ENCODE measurements at places on chromosomes 3 and 15. TPM values are rescaled to one million over a fixed set of nuclear protein-coding genes. Genes with fewer than 3 reads are reported as not detected.

The TGM4 gene
- not detected for total RNA-seq

- no peak overlapping the region for H3K4me3 ChIP-seq
- H3K27ac ChIP-seq: no peak overlapping the region
- no peaks in the 10 kb centered on the region for H3K4me1 ChIP-seq
- no peaks in the 10 kb centered on the region for H3K36me3 ChIP-seq
- no peak for DNase-seq
Measured at GRCh38 chr3:155673421-155673820, 71.5 kb downstream of the PLCH1 start.

GRCh38 chr3:113507501-113508067, 7.4 kb downstream of the SPICE1 start:
- H3K36me3 ChIP-seq: 0 out of 2 replicates have a peak, but pooled peaks cover 4% of the 10 kb centered on the region
- H3K27me3 ChIP-seq: no peaks in the 10 kb centered on the region

The SLMAP gene
- total RNA-seq: 81.0 TPM

GRCh38 chr3:115549071-115549470, 74.2 kb upstream of the GAP43 start:
- no peaks in the 10 kb centered on the region for H3K4me1 ChIP-seq
- no peak overlapping the region for H3K4me3 ChIP-seq
- no peaks in the 10 kb centered on the region for H3K36me3 ChIP-seq

The TRPM1 gene
- not detected for total RNA-seq

The SOX14 gene
- not detected for total RNA-seq

DNA sequence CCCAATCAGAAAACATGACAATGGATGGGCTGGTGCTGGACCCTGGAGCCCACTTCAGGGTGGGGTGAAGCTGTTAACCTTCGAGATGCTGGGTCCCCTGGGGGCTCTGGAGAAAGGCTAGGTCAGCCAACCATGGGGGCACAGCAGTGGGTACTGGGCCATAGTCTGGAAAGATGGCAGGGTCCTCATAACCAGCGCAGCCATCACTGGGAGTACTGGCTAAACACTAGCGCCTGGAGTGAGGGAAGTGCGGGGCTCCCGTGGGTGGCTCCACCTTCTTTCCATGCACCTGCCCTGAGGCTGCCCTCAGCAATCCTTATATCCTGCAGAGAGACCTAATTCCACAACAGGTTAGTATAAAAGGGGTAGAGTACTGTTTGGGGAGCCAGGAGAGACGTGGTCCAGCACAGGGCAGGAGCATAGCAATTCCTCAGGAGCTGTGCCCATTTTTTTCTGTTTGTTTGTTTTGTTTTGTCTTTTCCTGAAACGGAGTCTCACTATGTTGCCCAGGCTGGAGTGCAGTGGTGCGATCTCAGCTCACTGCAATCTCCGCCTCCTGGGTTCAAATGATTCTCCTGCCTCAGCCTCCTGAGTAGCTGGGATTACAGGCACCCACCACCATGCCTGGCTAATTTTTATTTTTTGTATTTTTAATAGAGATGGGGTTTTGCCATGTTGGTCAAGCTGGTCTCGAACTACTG, 122.6 kb upstream of the MEF2A start:
- no peaks in the 10 kb centered on the region for H3K36me3 ChIP-seq
- no peaks in the 10 kb centered on the region for H3K27me3 ChIP-seq
- no peak overlapping the region for H3K4me3 ChIP-seq

- H3K27ac ChIP-seq: no peak overlapping the region
- H3K4me3 ChIP-seq: no peak overlapping the region
- no peaks in the 10 kb centered on the region for H3K27me3 ChIP-seq
- DNase-seq: peak; percentile 51
Measured at GRCh38 chr3:151282921-151283320, 4.6 kb upstream of the P2RY14 start.

GRCh38 chr3:24460974-24461373, 33.7 kb downstream of the THRB start:
- no peaks in the 10 kb centered on the region for H3K36me3 ChIP-seq
- DNase-seq: no peak
- H3K27ac ChIP-seq: no peak overlapping the region
- no peaks in the 10 kb centered on the region for H3K4me1 ChIP-seq
